ENCODE measurements at places on chromosomes 2 and 18.

DNA sequence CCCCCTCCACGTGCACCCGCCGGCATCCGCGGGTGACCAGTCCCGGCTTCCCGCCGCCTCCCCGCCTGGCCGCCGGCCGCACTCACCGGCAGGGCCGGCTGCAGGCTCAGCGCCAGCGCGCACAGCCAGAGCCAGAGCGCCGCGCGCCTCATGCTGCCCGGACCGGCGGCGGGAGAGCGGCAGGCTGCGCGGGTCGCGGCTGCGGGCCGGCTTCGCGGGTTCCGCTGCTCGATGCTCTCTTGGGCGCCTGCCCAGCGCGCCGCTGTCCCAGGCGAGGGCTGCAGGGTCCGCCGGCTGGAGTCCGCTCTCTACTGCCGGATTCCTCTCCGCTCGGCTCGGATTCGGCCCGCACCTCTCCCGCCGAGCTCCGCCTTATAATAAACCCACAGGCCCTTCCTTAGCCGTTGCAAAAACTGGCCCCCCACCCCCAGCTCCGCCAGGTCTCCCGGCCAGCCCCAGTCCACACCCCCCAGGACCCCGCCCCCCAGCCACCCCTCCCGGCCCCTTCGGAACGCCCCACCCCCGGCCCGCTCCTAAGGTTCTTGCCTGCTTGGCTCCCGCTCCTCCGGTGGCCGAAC is at the start of gene SDC1:
SDC1 (minus strand) TSS at position 415 of the 578 bp plus-strand sequence; CDS start at position 152, 263 bp downstream.
- peak; percentile 8 for DNase-seq

DNA sequence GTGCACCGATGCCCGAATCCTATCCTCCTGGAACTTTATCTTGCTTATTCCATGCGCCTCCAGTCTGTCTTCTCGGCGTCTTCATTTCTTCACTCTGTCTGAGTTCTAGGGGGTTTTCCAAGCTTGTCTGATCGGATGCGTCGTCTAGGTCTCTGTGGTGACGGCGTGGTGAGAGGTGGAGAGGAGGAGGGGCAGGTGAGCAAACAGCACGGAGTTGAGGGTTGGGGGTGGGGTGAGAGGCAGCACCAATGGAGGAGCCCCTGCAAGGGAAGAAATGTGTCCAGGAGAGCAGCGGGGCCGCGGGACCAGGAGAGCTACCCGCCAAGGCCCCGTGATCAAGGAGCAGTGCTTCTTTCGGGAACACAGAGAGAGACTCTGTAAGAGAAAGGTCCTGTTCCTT is 131.3 kb upstream of the TWIST2 start:
- DNase-seq: no peak

DNA sequence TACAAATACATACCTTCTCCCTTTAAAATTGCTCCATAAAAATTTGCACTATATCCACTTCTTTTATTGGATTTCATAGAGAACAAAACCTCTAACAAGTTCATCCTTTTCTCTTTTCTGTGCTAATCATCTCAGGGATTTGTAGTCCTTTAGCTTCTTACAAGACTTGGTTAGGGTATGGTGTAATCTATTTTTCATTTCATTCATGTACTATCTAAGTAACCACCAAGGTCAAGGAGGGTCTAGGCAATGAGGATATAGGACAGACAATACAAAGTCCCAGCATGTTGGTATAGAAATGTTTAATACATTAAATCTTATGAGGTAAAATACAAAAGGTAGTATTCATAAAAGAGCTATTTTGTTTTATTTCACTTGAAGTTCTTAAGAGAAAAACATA is 17.5 kb downstream of the C2orf69 start:
- no peak for DNase-seq

DNA sequence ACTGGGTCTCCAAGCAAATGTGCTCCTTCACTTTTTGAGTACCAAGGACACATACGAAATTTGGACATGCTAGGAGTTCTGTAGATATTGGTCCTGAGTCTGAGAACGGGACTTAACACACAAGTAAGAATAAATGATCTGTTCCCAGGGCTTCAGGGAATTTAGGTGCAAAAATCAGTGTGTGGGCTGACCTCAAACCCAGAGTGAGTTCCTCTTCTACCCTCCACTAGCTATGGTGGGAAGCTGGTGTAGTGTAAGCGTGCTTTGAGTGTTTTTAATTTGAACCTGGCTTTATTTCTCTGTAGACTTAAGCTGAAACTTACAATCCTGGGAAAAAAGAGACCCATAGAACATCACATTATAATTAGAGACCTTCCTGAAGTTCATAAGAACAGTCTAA is 50.5 kb downstream of the MYO3B start:
- no peak for DNase-seq

GRCh38 chr2:105553538-105554196 is 154.8 kb upstream of the FHL2 start:
- no peak for DNase-seq

- DNase-seq: peak; percentile 12
Measured at GRCh38 chr2:187150670-187151069, 297.4 kb downstream of the CALCRL start.

DNA sequence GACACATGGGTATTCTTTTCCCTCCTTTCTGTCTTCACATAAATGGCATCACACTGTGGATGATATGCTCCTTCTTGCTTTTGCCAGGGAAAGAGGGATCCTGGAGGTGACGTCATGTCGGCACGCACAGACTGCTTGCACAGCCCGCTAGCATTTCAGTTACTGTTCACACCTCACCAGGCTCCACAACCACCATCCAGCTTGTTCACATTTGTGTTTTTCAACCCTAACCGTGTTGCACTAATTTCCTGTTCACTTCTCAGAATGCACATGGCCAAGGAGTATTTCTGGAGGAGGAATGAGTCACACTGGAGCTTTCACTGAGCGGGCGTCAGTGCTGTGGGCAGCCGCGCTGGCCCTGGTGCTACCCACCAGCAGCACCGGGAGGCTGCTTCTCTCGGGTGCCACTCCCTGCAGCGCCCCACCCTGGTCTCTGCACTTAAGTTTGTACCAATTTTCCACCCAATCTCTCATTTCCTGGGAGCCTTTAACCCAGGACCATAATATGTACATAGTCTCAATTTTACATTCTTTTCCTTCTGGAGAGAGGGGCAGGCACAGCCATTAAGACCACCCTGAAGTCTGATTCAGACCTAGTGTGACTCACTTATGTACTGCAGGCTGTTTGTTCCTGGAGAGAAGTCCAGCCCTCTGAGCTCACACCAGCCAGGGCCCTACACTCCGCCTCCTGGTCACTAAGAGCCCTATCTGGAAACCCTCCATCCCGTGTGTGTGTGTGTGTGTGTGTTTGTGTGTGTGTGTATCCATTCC is 65.1 kb downstream of the MBP start:
- DNase-seq: peak; percentile 89

GRCh38 chr18:33576999-33577646 is 896 bp upstream of the ASXL3 start:
- no peak for DNase-seq

DNA sequence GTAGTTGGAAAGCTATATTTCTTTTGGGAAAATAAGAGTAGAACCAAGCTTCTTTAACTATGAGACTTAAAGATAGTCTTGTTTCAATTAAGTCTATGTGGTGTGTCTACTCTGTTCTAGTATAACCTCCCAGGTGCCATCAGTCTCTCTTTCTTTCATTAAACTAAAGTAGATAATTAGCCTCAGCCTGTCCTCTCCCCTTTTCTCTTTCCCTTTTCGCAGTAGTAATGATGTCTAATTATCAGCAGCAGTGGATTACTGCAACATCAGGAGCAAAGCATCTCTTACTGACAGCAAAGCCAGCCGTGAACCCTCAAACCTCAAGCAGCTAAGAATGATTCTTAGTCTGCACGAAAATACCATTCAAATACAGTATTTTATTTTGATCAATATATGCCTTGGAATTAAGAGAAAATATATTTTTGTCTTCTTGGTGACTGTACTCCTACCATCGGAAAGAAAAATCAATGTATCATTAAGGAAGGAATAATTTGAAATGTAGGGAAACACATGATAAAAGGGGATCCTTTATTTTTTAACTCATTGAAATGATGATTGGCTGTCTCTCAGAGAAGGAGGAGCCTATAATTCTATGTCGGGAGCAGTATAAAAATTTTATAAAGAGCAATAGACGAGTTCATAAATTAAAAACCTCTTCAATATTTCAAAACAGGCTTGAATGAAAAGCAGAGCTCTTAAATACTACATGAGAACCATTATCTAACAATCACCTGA is 4.5 kb downstream of the NOL4 start:
- DNase-seq: no peak

DNA sequence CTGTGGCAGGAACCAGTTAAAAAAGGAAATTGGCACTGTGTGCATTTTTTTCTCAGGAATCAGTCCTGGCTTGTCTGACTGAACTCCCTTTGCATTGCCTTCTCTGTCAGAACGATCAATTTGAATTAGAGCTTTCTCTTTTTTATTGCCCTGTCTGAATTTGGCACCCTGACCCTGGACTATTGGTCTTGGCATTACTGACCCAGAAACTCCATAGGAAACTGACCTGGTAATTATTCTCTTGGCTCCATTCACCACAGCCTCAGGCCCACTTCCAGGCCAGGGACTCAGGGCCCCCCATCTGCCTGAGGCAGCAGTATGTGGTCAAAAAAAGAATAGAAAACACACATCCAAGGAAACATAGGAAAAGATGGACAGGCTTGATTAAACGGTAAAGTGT is 32.0 kb upstream of the CCDC88A start:
- no peak for DNase-seq

DNA sequence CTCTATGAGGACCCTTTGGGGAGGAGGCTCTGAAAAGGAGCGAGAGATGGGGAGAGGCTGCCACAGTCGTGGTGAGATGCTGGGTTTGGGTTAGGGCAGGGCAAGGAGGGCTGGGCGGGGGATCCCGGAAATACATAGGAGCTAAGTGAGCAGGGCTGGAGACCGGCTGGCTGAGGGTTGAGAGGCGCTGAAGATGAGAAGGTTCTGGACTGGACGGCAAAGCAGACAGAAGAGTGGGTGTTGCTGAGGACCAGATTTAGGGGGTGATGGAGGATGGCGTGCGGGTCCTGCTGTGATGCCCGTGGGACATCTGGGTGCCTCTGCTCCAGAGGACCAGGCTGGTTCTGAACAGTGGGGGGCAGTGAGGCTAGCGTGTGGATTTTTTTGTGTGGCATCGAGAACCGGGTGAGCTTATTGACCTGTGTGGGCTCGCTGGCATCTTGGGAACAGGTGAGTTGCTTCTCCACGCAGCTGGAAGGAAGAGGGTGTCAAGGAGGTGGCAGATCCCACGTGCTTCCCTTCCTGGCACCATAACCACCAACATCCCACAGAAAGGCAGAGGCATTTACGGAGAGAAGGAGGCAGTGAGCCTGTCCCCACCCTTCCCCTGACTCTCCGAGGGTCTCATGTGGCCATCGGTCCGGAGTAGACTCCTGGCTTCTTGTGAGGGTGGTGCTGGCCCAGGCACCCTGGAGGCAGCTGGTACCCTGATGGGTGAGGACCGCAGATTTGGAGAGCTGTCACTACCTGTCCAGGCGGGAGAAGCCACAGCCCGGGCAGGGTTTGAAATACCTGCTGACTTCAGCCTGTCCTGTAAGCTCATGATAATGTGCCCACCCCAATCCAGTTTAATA is 70.3 kb downstream of the ASB1 start:
- DNase-seq: no peak

GRCh38 chr2:33806041-33806440 is 206.9 kb upstream of the FAM98A start:
- no peak for DNase-seq

DNA sequence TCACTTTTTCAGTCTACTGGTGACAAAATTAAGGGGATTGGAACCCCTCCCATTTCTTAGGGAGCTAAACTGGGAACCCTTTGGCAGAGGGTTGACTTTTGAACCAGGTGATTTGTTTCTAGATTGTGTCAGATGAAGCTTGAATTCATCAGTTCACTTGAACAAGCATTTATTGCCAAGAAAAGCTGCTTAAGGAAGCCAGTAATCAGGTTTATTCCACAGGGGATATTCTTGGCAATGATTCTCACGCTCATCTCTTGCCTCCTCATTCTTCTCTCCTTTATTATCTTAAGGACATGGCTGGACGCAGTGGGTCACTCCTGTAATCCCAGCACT is 101.0 kb downstream of the ALPK2 start:
- DNase-seq: peak; percentile 73

- DNase-seq: no peak
Measured at GRCh38 chr2:12300019-12300602, 416.6 kb upstream of the TRIB2 start.

GRCh38 chr2:85868822-85869221 is 20.0 kb downstream of the ST3GAL5 start:
- no peak for DNase-seq

- DNase-seq: no peak
Measured at GRCh38 chr18:48940854-48941611, 9.7 kb downstream of the SMAD7 start.

DNA sequence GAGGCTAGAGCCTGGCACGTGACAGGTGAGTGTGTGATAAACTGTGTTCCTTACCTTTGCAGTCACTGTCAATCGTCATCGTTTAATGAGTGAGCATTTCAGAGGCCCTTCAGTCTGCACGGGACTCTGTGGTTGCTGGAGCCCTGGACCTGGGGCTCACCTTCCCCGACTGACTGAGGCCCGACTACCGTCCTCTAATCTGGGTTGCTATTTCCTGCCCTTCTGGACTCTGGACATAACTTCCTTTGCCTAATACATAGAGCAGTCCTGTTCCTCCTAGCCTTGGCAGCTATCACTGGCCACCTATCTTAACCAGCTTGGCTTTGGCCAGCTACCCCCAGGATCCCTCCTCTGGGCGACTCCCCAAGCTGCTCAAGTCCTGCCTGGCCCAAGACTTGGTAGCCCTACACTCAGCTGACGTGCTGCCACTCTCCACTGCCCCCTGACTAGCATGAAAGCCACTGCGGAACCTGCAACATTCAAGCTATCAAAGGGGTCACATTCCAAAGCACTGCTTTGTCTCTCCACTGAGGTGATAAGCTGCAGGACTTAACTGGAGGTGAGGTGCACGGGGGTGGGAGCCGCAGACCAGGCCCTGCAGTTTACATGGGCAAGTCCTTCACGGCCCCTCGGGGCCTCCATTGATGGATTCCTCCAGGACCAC is 11.1 kb upstream of the RAB17 start:
- DNase-seq: no peak

DNA sequence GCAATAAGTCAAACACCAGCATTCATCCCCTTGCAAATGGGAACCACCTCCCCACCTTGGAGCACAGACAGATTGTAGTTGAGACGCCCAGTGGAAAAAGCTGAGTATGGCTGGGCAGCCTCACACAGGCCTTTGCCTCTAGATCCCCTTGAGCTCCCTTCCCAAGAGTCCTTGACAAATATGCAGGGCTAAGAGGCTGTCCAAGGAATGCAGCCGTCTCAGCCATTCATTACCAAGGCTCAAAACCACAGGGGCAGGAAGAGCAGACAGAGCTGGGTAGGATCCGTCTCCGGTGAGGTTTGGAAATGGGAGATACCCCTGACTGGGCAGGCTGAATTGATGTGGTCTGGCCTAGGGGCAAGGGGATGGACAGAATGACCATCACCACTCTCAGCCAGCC is 557.1 kb downstream of the TNS1 start:
- DNase-seq: no peak

- no peak for DNase-seq
Measured at GRCh38 chr2:119223521-119224390, at the start of gene STEAP3. STEAP3 (plus strand) TSS chr2:119223834; CDS start chr2:119231013, 7,179 bp downstream.

GRCh38 chr2:173793709-173794565 is 171.2 kb downstream of the SP3 start:
- DNase-seq: no peak

Data from skeletal muscle cell (primary cell).